ENCODE measurements at places on chromosomes 12 and 14. TPM values are rescaled to one million over a fixed set of nuclear protein-coding genes. Genes with fewer than 3 reads are reported as not detected.

DNA sequence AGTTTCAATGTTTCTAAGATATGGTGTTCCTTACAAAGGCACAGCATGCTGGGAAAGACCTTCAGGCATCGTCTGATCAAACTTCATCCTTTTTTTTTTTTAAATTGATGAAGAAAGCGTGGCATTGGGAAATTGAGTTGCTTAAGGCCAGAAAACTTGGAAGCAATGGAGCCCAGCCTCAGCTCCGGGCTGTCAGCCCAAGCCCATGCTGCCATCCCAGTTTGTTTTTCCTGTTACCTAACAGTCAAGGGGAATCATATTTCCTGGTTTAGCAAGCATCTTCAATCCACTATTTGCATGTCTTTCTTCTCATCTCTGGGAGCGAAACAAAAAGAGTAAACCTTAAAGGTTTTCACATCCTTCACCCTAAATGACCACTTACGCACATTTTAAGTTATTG, 200.2 kb downstream of the CHST11 start:
- no peak for DNase-seq

- no peak for DNase-seq
Observed at GRCh38 chr12:91507754-91508153, 325.1 kb upstream of the DCN start.

Gene TMEM233
- not detected for total RNA-seq

DNA sequence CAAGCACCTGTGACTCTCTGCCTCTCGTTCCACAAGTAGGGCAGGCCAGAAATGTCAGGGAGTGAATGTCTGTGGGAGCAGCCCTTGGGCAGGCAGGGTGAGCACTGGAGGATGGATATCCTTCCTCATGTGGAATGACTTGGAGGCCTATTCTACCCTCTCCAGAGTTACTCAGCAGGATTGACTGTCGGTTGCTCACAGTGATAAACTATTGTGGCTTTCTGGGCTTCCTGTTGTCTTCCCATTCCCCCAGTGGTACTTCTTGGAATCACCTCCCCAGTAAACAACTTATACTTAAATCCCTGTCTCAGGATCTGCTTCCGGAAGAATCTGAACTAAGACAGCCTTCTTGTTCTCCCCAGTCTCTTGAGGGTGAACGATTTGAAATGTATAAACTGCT, 79.6 kb upstream of the MANSC4 start:
- DNase-seq, result no peak

Gene CCDC175
- total RNA-seq, result not detected

DNA sequence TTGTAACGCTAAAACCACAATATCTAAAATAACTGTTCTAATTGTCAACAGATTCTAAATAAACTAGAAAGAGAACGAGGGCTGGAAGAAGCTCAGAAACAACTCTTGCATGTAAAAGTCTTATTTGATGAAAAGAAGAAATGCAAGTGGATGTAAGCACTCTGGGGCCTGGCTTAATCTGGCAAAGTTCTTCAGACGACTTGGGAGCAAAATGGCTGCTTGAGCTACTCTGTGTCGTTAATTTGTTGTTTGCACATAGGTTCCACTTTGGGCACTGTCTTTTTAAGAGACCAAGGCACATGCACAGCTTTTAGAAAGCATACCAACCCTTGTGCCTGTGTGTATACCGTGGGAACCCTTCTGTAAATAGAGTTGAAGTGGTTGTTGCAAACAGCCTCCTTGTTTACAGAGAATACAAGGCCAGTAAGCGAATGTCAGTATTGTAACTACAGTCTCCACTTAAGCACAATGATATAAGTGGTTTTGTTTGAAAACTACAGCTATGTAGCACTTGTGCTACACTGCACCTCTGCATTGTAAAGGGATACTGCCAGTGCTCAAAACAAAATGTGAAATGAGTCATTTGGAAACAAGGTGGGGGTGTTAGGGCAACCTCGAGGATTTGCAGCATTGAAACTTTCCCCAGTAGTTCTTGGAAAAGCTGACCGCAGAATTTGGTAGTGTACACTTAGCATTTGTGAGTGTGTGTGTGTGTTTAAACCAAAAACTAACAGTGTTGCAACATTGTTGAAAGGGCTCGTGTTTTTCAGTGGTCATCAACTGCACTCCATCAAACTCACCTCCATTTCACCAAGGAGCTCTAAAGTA, 154.3 kb downstream of the CEP83 start:
- no peak for DNase-seq

Gene ITGB7
- total RNA-seq, result 1.1 TPM

DNA sequence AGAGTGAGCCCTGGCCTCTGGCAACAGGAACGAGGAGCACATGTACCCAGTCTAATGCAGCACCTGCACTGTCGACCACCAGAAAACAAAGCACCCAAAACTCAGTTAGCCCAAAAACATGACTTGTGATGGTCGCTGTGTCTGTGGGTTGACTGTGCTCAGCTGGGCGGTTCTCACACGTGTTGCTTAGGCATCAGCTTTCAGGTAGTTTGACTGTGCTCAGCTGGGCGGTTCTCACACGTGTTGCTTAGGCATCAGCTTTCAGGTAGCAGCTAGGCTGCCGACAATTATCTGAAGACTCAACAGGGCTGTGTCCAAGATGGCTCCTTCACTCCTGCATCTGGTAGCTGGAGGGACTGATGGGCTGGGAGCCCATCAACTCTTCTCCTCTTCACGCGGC, 1.2 kb upstream of the LRCOL1 start:
- DNase-seq, result no peak

DNA sequence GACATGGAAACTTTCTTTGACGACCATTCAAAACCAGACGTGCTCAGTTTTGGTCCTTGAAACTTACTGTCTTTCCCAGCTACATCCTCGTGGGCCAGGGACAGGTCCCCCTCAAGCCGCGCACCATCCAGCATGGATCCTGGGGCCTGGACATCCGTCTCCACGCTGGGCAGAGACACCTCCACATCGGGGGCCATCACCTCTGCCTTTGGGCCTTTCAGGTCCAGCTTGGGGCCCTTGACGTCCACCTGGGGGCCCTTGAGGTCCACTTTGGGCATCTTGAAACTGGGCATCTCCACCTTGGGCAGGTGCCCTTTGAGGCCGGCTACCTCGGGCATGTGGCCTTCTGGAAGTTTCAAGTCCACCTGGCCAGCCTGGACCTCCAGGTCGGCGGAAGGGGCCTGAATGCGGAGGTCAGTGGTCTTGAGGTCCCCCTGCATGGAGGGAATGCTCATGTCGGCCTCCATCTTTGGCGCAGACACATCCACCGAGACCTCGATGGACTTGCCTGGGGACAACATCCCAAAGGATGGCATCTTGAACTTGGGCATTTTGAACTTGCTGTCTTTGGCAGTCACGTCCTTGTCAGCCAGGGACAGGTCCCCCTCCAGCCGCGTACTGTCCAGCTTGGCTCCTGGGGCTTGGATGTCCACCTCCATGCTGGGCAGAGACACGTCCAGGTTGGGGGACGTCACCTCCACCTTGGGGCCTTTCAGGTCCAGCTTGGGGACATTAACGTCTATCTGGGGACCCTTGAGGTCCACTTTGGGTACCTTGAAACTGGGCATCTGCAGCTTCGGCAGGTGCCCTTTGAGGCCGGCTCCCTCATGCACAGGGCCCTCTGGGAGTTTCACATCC, 17.1 kb downstream of the PLD4 start:
- peak; percentile 30 for DNase-seq

- no peak for DNase-seq
Observed at GRCh38 chr12:92759634-92760268, 57.0 kb downstream of the PLEKHG7 start.

GRCh38 chr12:109763201-109763841, 49.7 kb downstream of the FAM222A start:
- DNase-seq, result peak; percentile 34
